ENCODE measurements at places on chromosomes 12 and 14.
A peak's percentile ranks its signal among the peaks of the same experiment; 100 is the strongest.

DNA sequence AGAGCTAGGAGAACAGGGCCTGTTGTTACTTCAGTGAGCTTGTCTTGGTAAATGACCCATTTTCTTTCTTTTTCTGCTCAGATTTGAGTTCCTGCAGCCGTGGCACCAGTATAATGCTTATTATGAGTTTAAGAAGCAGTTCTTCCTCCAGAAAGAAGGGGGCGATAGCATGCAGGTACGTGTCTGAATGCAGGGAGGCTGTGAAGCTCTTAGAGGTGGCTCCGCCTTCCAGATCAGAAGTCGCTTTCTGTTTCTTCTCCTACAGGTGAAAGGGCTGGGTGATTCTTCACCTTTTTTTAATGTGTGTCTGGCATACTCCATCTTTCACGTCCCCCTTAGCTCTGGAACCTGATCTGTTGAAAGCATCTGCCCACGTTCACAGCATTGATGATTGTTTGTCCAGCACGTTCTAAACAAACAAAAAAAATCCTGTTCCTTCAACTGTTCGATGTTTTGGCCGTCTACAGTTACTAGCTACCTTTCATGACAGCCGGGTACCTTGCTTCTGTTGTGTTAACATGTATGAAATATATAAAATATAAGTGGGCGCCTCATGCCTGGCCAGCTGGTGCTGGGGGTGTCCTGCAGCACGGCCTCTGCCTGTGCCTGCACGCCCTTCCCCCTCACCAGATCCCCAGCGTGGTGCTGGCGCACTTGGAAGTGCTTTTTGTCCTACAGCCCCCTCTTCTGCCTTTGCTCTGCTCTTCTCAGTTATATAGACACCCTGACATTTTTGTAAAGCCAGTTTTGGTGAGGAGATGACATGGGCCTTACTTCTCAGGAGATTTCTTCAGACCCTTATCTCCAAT lies 44.6 kb downstream of the SFSWAP start:
- peak; percentile 12 for DNase-seq

DNA sequence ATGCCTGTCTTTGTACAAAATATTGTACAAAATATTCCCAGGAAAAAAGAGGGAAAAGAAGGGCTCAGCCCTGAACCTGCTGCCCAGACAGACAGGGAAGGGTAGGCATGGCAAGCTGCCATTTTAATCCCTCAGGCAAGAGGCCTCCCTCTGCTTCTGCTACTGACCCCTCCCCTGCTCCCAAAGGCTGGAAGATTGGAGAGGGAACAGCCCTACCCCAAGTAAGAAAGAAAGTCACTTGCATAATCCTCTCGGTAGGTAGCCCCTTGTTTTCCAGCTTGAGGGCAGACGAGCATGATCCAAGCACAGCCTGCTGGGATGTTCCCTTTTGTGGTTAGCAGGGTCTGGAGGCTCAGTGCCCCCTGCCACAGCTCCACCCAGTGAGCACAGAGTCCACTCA lies 20.7 kb downstream of the ADCY6 start:
- no peak for DNase-seq

- DNase-seq: no peak
These were observed 231.5 kb downstream of the SLC15A4 start for GRCh38 chr12:128592220-128592744.

GRCh38 chr12:118256352-118256751 lies 116.4 kb downstream of the TAOK3 start:
- DNase-seq: no peak

DNA sequence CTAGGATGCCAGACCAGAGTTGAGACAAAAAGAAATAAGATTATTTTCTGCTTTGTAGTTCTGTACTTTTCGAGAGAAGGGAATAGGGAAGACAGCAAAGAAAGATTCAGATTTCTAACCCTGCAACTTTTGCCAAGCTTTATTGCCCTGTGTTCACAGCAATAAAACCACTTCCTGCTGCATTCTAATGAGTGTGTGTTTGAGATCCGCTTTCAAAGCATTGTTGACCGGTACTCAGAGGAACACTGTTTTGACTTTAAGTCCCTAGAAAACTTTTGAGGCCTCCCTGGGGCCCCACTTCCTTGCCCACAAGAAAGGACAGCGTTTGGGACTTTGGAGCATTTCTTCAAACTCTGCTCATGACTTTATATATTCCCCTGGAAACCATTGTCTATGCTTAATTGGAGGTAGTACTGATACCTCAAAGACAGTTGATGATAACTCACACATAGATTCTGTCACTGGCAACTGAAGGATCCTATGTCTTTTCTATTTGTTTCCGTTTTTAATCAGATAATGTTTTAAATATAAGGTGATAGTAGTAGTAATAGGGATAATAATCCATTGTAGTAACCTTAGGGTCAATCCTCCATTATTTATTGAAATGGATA lies 1.3 kb downstream of the RNASE6 start:
- no peak for DNase-seq

DNA sequence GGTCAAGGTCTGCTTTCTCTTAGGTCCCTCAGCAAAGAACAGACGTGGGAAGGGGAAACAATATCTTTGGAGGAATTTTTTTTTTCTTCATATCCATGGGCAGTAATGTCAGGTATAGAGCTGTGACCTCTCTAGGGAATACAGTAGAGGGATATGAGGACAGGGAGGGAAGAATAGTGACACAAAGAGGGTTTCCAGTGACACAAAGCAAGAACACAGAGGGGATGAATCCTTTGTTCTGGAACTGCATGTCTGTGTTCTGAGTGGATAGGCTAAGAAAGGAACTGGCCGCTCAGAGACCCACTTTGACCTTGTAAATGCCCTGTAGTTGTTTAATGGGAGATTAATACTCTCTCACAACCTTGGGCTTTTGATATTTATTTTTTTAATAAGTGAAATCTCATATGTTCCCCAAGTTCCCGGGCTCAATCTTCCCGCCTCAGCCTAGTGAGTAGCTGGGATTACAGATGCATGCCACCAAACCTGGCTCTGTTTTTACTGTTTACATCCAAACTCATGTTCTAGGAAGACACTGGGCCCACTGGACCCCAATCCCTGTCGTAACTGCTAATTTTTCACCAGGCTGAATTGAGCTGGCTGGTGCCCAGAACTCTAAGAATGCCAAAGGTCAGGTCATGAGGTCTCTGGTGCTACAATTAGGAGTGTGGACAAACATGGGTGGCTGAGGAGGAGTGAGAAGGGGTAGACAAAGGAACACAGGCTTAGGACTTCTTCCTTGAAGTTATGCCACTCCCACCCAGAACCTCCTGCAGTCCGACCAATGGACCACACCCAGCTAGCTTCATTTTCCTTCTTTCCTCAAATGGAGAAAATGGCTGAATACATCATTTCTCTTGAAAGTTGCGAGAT lies 9.1 kb upstream of the PLEKHH1 start:
- DNase-seq: no peak

GRCh38 chr12:56838621-56839488 lies 75.7 kb downstream of the HSD17B6 start:
- DNase-seq: no peak

- no peak for DNase-seq
These were observed 176.8 kb downstream of the APAF1 start for GRCh38 chr12:98821866-98822265.

- no peak for DNase-seq
These were observed 808 bp downstream of the ACIN1 start for GRCh38 chr14:23093991-23094665.

- DNase-seq: no peak
These were observed 61.9 kb downstream of the KTN1 start for GRCh38 chr14:55641954-55642353.

DNA sequence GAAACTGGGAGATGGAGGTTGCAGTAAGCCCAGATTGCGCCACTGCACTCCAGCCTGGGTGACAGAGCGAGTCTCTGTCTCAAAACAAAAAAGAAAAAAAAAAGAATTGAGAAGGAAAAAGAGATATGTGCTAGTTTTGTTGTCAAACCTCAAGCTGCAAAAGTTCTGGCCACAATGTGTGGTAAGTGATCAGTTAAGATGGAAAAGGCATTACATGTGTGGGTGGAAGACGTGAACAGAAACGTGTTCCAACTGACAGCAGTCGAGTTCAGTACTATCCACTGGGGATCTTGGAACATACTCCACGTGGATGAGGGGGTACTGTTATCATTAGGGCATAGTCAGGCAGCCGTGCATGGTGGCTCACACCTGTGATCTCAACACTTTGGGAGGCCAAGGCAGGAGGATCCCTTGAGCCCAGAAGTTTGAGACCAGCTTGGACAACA lies 17.3 kb downstream of the GPR68 start:
- peak; percentile 24 for DNase-seq

- DNase-seq: no peak
These were observed 45.1 kb downstream of the TMX1 start for GRCh38 chr14:51285120-51285519.

DNA sequence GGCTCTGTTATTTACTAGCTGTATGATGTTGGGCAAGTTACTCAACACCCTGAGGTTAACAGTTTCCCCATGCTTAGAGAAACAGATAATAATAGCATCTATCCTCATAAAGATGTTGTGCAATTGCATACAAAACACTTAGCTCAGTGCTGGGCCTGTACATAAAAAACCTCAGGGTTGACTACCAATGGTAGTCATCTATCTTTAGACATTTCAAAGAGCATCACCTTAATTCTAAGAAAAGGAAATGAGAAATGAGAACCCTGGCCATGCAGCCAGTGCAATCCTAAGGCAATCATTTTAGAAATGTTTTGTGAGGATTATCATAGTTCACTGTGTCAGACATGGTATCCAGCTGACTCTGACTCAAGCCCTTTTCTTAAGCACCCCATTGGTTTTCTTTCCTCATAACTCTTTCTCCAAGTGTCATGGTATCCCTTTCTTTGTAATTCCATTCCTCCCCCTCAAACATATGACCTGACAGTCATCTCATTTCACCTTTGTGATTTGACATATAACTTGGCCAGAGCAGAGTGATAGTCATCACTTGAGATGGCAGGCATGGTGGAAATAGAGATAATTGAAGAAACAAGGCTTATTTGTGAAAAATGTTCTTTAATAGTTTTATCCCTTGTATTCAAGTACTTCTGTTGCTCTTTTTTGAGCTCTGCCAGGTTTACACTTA lies 29.5 kb upstream of the OSBPL8 start:
- no peak for DNase-seq

GRCh38 chr14:83838226-83838625 lies 1691.7 kb upstream of the FLRT2 start:
- no peak for DNase-seq

- DNase-seq: peak; percentile 26
These were observed 181.3 kb upstream of the FKBP4 start for GRCh38 chr12:2613326-2614073.

- DNase-seq: no peak
These were observed 68.0 kb downstream of the SERPINA3 start for GRCh38 chr14:94679937-94680861.

DNA sequence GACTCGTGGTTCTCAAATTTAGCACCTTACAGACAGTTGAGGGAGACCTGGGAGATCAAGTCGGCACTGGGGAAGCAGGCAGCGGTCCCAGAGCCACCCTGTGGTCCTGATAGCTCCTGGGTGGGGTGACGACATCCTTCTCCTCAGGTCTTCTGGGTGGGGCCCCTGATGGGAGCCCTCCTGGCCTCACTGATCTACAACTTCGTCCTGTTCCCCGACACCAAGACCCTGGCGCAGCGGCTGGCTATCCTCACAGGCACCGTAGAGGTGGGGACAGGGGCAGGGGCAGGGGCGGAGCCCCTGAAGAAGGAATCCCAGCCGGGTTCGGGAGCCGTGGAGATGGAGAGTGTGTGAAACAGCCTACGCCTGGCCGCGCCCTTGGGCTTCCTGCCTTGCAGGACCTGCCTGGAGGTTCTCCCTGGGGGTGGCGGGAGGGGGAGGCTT lies 2.6 kb downstream of the AQP6 start:
- no peak for DNase-seq

DNA sequence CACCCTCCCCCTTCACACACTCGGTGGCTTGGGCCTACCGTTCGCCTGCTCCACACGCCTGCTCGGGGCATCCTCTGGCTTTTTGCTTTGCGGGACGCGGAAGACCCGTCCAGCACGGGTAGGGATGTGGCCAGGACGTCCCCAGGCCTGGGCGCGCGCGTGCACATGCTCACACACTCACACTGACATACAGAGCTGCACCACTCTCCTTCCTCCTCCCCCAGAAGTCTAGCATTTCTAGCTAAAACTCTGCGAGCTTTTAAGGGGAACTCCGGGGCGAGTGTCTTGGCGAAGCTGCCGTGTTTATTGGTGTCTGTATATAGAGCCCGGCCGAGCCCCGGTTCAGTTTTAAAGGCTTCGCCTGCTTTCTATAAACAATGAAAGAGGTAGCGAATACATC lies 5.0 kb downstream of the TBX5 start:
- no peak for DNase-seq

DNA sequence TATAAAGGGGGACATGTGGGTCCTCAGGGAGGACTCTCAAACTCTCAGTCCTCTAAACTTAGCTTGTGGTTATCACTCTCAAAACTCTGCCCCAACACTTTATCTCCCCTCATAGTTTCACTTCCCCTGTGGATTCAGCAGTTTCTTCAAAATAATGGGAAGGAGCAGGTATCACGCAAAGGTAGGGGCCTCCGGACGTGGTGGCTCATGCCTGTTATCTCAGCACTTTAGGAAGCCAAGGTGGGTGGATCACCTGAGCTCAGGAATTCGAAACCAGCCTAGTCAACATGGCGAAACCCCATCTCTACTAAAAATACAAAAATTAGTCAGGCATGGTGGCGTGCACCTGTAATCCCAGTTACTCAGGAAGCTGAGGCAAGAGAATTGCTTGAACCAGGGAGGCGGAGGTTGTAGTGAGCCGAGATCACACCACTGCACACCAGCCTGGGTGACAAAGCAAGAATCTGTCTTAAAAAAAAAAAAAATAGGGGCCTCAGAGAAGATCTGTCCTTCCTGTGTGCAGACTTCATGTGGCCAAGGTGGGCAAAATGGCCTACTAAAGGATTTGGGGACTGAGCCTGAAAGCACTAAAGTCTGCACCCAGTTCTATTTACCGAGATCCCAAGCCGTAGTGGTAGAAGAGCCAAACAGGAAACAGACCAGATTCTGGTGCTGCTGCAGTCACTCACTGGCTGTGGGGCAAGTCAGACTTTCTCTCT lies 6.4 kb downstream of the ITGB7 start:
- DNase-seq: peak; percentile 58

- DNase-seq: no peak
These were observed 36.4 kb upstream of the GARIN6 start for GRCh38 chr12:99611117-99611516.

GRCh38 chr12:38907201-38907923 lies 2.0 kb upstream of the CPNE8 start:
- DNase-seq: no peak

DNA sequence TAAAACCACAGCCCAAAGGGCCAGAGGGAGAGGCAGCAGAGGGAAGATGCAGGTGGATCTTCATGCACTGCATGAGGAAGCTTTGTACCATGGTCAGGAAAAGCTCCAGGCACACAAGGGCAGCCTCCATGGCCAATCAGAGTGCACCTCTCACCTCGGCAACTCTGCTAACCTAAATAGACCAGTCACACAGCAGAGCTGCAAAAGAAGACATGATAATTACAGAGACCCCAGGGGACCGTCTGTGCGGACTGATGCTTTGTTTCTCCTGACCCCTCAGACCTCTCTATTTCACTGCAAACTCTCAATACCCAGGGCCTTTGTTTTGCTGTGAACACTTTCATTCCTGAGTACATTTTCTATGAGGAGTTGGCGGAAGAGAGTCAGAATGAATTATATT lies 10.7 kb upstream of the TCL1B start:
- no peak for DNase-seq

- DNase-seq: no peak
These were observed 43.4 kb upstream of the LIMA1 start for GRCh38 chr12:50326590-50327284.

Data from activated naive CD4-positive, alpha-beta T cell treated with Interleukin-2 at 50 U/mL for 16 hours (primary cell).